ENCODE measurements at places on chromosomes 4 and X.

GRCh38 chr4:183492791-183493222 is 12.1 kb upstream of the ING2 start:
- DNase-seq, result no peak

DNA sequence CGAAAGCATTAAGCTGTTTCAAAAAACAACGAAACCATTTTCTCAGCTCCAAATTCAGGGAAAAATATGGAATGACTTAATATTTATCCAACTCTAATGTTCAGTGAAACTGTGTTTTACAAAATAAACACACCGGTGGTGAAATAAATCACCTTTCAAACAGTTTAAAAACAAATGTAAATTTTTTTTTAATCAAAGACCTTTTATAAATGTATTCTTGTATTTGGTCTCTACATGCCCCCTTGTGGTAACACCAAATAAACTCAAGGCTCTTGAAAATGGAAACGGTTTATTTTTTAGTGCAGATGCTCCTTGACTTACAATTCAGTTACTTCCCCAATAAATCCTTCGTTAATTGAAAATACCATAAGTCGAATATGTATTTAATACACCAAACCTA is 45.8 kb upstream of the ITM2A start:
- DNase-seq, result no peak

- no peak for DNase-seq
Measured at GRCh38 chr4:139848028-139848427, 182.4 kb downstream of the MGST2 start.

DNA sequence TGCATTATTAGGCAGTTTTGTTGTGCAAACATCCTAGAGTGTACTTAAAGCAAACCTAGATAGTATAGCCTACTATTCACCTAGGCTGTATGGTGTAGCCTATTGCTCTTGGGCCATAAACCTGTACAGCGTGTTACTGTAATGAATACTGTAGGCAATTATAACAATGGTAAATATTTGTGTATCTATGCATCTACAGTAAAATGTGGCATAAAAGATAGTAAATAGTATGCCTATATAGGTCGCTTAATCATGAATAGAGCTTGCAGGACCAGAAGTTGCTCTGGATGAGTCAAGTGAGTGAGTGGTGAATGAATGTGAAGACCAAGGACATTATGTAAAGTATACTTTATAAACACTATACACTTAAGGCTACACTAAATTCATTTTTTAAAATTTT is 16.6 kb downstream of the USO1 start:
- no peak for DNase-seq

GRCh38 chrX:110043506-110043905 is 40.6 kb downstream of the TMEM164 start:
- no peak for DNase-seq

DNA sequence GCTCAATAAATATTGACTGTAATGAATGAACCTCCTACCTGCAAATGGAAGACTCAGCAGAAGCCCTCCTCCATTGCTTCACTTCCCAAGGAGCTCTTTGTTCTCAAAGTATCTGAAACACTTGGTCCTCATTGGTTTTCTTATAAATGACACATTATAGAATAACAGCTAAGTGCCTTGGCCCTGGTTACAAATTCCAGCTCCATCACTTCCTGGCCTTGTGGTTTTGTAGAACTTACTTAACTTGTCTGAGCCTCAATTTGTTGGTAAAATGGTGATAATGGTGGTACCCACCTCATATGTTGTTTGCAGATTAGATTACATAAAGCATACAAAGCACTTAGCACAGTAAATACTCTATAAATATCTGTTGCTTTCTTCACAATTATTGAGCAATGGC is 25.2 kb upstream of the SMIM20 start:
- no peak for DNase-seq

DNA sequence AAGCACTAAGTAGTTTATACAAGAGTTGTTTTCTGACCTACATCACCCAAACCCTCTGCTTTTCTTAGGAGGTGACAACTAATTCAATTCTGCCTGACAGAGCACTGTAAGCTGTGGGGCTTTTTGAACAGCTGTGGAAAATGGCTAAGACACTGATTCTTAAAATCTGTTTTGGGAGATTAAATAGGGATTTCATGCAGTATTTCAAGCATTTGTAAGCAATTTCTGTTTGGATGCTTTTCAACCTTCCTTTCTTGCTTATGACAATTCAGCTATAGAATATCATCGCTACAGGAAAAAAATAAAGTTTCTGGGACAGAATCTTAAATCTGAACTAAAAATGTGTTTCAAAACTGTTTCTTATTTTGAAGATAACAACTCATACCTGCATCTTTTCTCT is 459.5 kb downstream of the RAPGEF2 start:
- DNase-seq, result no peak

- no peak for DNase-seq
Measured at GRCh38 chr4:27360131-27360530, 499.5 kb downstream of the STIM2 start.

DNA sequence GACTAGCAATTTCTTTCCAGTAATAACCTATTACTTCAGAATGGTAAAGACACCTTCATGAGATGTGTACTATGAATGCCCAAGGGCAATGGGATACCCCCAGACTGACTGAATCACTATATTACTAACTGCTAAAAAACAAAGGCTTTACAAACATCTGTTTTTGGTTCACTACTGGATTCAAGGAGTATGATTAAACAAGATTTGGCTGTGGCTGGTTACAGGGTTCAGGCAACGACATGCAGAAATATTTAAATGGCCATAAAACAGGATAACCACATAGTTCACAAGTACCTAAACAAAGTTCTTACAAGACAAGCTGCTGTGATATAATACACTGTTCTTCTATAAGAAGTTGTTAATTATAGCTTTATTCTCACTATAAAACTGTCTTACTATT is 128.2 kb downstream of the FRYL start:
- DNase-seq, result no peak

GRCh38 chrX:42886519-42886918 is 108.6 kb upstream of the PPP1R2C start:
- no peak for DNase-seq

DNA sequence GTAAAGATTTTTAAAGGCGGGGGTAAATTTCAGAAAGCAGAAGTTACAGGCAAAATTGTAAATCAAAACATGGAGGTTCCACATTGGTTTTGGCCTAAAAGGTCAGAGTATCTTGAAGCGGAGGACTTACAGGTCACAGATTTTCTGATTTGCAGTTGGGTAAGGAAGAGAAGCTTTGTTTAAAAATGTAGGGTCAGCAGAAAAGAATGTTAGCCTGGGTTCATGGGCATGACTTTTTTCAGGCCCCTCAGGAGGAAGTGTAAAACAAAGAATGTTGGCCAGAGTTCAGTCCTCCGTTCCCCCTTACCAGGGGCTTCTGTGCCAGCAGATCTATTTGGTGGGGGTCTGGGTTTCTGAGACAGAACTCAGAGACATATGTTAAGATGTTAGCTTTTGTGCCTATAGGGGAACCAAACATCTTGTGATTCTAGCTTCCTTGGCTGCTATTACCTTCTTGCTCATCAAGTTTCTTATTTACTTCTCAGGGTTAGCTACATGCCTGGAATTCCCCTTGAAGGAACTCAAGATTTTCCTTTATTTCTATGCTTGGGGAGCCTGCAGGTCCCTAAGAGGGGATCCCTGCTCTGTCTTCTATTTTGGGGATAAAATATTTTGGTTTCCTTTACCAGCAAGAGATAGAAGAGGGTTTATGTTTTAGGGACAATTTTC is 160.3 kb downstream of the ANK2 start:
- no peak for DNase-seq

GRCh38 chrX:49176421-49177326 is 5.0 kb downstream of the PLP2 start:
- no peak for DNase-seq

GRCh38 chrX:121011254-121011653 is 25.7 kb upstream of the CT47A1 start:
- DNase-seq, result no peak

DNA sequence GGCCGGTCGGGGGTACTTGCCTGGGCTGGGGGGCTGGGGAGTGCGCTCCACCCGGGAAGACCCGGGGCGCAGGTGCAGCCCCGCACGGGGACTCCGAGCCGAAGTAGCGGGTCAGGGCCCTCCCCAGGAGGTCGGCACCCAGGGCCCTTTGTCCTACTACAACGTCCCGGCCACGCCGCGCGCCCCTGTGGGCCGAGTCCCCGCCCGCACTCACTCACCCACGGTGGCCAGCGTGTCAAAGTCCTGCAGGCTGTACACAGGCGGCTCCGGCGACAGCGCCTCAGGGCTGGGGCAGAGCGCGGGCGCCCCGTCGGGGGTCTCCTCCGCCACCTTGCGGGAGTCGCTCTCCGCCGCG is 602 bp downstream of the PRKX start:
- DNase-seq, result no peak

GRCh38 chr4:114287079-114287696 is 307.7 kb upstream of the ARSJ start:
- DNase-seq, result no peak

- DNase-seq, result no peak
Measured at GRCh38 chr4:14321723-14322122, 680.6 kb upstream of the CPEB2 start.

DNA sequence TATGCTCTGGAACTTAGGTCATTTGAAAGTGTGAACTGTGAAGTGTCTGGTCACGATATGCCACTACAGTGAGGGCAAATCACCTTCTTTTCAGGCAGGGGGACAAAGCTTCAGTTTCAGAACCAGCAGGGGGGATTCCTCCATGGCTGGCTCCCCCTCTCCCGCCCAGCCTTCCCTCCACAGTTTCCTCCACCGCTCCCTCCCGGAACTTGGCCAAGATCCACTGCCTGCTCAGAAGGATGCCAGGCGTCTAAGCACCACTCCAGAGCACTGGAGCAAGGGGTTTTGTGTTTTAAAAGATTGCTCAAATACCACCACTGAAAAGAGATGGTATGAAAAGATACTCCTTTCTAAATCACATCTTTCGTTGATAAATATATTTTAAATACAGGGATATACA is 126.9 kb downstream of the ELOVL6 start:
- no peak for DNase-seq

DNA sequence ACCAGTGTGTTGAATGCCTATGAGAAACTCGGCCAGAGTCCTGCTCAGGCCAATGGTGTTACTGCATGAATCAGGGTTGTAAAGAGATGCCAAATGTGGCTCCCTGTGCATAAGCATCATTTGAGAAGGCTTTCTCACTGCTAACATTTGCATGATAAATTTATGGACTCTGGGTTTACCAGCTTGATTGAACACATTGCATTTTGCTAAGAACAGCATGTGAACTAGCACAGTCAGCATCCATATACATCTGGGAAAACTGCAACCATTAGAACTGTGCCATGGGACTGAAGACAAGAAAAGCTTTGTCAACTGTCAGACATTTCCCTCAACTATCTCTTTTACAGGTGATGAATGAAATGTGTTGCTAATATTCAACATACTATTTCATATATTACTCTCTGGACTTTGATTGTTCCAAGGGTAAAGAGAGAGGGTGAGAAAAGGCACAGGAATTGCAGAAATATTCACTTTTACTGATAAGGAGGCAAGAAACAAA is 1427.4 kb upstream of the ADGRL3 start:
- DNase-seq, result no peak

- DNase-seq, result no peak
Measured at GRCh38 chrX:10482261-10482660, 138.1 kb downstream of the MID1 start.

GRCh38 chr4:71006203-71006907 is 12.9 kb downstream of the DCK start:
- DNase-seq, result no peak

DNA sequence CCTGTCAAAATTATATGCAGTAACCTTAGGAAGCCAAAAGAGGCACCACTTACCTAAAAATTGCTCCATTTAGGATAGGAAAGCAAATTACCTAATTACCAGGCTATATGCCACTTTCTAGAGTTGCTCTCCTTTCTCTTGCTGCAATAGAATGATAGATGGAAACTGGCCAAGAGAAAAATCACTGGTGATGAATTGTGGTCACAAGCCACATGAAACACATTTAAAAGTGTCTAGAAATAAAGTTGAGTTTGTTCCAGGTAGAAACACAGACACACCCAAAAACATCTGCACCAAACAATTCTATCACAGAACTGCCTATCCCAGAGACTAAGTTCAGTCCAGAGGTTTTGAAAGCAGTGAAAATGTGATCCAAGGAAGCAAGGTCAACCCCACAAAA is 337.7 kb downstream of the PCDH19 start:
- DNase-seq, result no peak

GRCh38 chr4:122479935-122480416 is 23.5 kb upstream of the IL2 start:
- DNase-seq, result no peak

DNA sequence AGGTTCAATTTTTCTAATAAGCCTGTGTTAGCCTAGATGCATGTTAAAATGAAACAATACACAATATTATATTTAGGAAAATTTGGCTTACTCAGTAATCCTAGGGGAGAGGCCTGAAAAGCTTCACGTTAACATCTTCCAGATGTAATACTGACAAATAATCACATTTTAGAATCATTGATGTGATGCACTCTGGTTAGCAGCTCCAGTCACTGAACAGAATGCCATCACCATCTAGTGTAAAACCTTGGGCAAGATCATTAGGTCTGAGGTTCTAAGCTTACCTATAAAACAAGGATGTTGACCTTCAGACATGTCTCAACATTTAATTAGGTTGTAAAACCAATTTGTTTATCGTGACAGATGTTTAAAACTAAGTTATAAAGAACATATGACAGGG is 1704.8 kb downstream of the STIM2 start:
- DNase-seq, result no peak

- no peak for DNase-seq
Measured at GRCh38 chr4:99847362-99847976, 30.8 kb downstream of the DAPP1 start.

Measured in stimulated activated CD8-positive, alpha-beta memory T cell treated with anti-CD3 and anti-CD28 coated beads, Interleukin-2, amount 100 ng/mL, for 1 hour (primary cell).